ENCODE measurements at places on chromosomes 7 and 10.

- no peak for DNase-seq
Measured at GRCh38 chr10:22381262-22381661, 36.0 kb downstream of the SPAG6 start.

DNA sequence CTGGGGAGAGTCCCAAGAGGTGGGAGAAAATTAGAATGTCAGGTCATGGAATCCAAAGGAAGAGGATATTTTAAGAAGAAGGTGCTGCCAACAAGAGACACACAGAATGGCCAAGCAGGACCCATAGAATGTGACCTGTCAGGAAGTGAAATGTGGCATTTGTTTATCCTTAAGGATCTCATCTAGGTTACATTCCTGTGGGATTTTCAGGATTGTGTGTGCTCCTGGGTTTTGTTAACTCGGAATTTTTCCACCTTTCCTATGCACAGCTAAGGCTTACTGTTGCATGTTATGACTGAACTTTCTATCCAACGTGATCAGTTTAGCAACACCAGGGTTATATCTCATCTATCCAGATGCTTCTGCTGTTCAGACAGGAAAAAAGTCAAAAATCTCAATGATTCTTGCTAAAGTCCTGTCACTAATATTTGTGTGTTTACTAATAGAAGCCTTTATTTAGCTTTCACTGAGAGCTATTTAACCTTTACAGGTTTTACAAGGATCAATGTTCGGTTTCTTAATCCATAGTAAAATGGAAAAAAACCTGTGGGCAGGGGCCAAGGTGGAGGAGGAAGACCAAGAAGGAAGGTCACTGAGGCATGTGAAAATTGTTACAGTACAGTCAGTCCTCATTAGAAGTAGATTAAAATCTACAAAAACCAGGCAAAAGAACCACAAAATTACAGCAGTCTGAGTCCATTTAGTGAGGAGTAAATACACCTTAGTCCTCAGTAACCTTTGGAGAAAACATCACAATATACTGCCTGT, 437.8 kb upstream of the NPVF start:
- DNase-seq = no peak

- no peak for DNase-seq
Measured at GRCh38 chr10:14971867-14972448, 12.8 kb downstream of the MEIG1 start.

GRCh38 chr10:69911613-69912528, 110.2 kb downstream of the COL13A1 start:
- DNase-seq = no peak

DNA sequence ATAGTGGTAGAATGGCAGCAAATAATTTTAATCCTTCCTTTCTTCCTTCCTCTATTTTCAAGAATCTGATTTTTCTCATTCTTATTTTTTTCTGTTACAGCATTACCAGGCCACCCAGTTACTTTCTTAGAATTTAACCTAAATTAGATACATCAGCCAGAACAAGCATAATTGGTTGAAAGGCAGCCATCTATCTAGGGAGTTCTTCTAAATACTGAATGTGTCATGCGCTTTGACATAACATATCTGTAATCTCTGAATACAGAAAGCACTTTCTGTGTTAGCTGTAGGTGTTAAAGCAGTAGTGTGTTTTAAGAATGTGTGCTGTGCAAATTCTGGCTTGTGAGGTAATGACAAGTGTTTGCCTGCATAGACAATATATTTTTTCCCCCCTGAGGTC, 97.3 kb downstream of the BTRC start:
- DNase-seq = no peak

- DNase-seq = no peak
Measured at GRCh38 chr7:1715331-1715625, 45.2 kb downstream of the ELFN1 start.

GRCh38 chr7:158572000-158572828, 15.4 kb downstream of the PTPRN2 start:
- no peak for DNase-seq

GRCh38 chr10:17586821-17587234, 30.3 kb downstream of the HACD1 start:
- no peak for DNase-seq

DNA sequence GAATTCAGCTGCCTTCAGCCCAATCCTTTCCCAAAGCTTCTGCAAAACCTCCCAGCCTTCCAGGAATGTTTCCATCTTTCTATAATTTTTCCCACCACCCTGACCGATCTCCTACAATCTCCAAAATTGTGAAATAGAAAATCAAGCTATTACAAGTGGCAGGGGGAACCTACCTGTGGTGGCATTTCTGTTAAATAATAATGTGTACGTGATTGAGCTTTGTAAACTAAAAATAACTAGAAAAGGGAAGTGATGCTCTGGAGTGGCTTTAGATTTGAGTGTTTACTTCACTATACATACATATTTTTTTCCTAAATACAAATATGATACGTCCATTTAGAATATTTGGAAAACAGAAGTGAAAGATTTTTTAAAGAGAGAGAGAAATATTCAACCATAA, 593.6 kb downstream of the GRM8 start:
- no peak for DNase-seq

GRCh38 chr7:23765943-23766342, 55.9 kb downstream of the STK31 start:
- no peak for DNase-seq

- DNase-seq = no peak
Measured at GRCh38 chr10:129345763-129346162, 121.3 kb upstream of the MGMT start.

GRCh38 chr10:98433881-98434732, 12.6 kb downstream of the HPS1 start:
- DNase-seq = no peak

DNA sequence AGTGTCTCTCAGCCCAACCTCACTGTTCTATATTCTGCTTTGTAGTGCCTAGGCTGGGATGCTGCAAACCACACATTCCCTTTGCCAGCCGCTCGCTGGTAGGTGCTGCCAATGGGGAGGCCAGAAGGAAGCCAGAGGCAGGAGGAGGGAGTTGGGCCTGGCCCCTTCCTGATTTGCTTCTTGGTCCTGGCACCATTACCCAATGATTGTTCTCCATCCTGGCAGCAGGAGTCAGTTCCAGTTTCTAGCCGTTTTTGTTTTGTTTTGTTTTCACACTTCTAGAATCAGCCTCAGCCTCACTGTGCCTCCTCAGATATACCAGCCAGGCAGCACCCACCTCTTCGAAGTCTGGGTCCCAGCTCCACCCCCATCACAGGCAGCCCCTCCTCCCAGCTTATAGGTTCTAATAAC, 27.4 kb upstream of the LOXL4 start:
- no peak for DNase-seq

GRCh38 chr10:80498833-80499741, 38.6 kb upstream of the SH2D4B start:
- DNase-seq = no peak

- no peak for DNase-seq
Measured at GRCh38 chr10:75638752-75639151, 207.3 kb downstream of the LRMDA start.

DNA sequence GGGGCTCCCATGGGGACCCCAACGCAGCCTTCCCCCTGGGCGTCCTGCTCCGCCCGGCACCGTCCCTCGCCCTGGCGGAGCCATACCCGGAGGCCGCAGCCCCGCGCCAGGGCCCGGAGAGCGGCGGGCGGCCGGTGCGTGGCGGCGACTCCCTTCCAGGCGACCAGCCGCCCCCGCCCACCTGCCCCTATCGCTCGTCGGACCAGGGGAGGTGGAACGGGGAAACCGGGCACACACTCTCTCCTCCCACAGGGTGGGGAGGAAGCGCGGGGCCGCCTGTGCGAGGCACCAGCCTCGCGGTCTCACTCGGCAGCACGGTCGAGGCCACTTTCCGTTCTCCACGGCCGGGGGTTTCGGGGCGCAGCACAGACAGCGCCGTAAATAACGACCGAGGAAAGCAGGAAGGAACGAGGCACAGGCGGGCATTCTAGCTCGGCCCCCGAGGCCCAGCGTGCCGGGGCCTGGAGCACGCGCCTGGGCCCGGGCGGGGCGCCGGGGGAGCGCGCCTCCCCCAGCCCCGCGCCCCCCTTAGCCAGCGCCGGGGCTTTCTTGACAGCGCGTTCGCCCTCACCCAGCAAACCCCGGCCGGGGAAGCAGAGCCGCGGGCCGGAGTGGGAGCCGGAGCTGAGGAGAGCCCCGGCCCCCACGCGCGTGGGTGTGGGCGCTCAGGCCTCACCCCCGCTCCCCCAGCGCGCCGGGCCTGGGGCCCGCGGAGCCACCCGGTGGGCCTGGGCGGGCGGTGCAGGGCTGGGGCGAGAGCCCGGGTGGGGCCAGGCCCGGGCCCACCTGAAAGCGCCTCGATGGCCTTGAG, 936 bp downstream of the IGF2BP3 start:
- no peak for DNase-seq

DNA sequence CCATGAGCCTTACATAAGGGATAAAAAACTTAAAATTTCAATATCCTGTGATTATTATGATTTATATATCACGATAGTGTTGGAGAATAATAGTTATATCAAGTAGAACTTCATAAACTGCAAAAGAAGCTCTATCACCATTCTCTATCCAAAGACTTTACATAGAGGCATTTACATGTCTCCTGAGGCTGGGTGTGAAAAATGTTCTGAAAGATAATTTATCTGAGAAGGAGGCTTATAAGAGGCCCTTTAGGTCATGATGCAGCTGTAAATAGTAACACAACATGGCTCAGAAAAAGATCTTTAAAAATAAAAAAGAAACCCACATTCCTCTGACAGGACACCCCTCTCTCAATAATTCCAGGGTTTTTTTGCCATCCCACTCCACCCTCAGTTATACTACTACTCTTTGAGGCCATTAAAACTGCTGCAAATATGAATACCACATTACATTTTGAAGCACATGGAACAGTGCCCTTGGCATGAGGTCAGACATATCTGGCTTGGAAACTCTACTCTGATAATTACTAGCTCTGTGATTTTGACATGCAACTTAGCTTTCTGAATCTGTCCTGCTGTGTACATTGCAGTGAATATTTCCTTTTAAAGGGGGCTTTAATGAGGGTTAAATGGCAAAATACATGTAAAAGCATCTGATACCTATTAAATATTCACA, 55.5 kb downstream of the SLC16A12 start:
- DNase-seq = no peak

DNA sequence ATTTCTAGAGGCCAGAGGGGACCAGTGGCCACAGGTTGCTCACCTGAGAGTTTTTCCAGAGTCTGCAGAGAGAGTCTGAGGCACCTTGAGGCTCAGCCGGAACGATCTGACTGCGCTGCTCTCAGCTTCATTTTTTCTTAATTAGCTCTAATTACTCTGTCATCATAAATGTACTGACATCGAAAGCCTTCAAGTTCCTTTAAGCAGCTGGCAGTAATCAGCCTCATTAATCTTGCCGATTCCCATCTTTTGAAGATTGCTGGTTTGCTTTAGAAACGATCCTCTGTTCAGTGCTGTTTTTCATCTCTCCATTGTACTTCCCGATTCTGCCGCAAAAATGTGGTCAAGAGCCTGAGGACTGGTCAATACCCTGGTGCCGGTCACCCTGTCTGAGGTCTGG, 454.7 kb downstream of the TYW1 start:
- DNase-seq = no peak

All from GM12891 (cell line).